ENCODE measurements at places on chromosomes 6 and 20. TPM values are rescaled to one million over a fixed set of nuclear protein-coding genes. Genes with fewer than 3 reads are reported as not detected.

DNA sequence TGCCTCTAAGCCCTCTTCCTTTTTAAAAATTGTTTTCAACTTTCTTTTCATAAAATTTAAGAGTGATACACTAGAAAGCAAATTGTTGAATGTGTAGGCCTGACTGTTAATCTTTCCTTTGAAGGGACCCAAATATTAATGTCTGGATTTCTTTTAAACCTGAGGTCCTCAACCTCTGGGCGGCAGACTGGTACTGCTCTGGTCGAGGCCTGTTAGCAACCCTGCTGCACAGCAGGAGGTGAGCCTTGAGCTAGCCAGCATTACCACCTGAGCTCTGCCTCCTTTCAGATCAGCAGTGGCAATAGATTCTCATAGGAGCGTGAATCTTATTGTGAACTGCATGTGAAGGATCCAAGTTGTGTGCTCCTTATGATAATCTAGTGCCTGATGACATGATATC is 191.2 kb downstream of the MANEA start:
- no peaks in the 10 kb centered on the region for H3K27me3 ChIP-seq
- no peak overlapping the region for H3K27ac ChIP-seq
- no peak for DNase-seq

GRCh38 chr6:112308476-112308875 is 38.7 kb upstream of the RFPL4B start:
- peaks cover 61% of the 10 kb centered on the region for H3K27me3 ChIP-seq
- no peak overlapping the region for H3K27ac ChIP-seq
- no peak overlapping the region for H3K4me3 ChIP-seq
- no peaks in the 10 kb centered on the region for H3K4me1 ChIP-seq
- no peaks in the 10 kb centered on the region for H3K36me3 ChIP-seq

DNA sequence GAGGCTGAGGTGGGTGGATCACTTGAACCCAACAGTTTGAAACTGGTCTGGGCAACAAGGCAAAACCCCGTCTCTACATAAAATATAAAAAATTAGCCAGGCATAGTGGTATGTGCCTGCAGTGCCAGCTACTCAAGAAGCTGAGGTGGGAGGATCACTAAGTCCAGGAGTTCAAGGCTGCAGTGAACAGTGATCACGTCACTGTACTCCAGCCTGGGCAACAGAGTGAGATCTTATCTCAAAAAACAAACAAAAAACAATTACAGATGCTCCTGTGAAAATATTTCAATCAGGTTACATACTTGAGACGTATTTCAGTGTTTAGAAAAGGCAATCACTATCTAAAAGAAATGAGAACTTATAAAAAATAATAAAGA is 33.8 kb downstream of the RANBP9 start:
- peaks cover 47% of the 10 kb centered on the region for H3K36me3 ChIP-seq
- H3K27me3 ChIP-seq, result no peaks in the 10 kb centered on the region
- peaks cover 46% of the 10 kb centered on the region for H3K4me1 ChIP-seq
- no peak for DNase-seq
- H3K27ac ChIP-seq, result no peak overlapping the region

DNA sequence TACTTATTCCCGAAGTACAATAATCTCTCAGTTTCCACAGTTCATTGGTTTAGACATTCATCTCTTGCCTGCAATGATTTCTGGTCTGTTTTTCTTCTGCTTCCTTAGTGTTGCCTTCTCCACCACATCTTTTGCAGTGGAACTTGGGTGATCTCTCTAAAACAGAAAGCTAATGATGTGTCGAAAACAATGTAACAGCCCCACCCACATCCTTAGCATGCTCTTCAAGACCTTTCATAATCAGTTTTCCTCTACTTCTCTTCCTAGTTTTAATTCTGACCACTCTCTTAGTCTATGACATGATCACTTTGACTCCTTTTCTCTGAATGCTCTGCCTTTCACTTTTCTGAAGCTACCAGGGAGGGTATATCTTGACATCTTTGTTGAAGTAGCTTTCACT is 1007.9 kb upstream of the CITED2 start:
- no peaks in the 10 kb centered on the region for H3K4me1 ChIP-seq
- H3K36me3 ChIP-seq, result no peaks in the 10 kb centered on the region
- no peak overlapping the region for H3K4me3 ChIP-seq
- DNase-seq, result no peak
- no peak overlapping the region for H3K27ac ChIP-seq
- no peaks in the 10 kb centered on the region for H3K27me3 ChIP-seq

Gene OVOL2
- not detected for total RNA-seq

Gene ZC2HC1B
- not detected for total RNA-seq

GRCh38 chr6:170269151-170269845 is 21.6 kb downstream of the DLL1 start:
- H3K36me3 ChIP-seq, result no peaks in the 10 kb centered on the region
- peaks cover 22% of the 10 kb centered on the region for H3K27me3 ChIP-seq
- no peak overlapping the region for H3K4me3 ChIP-seq
- no peak for DNase-seq
- peaks cover 26% of the 10 kb centered on the region for H3K4me1 ChIP-seq

- DNase-seq, result no peak
- no peak overlapping the region for H3K27ac ChIP-seq
- H3K4me1 ChIP-seq, result peaks cover 36% of the 10 kb centered on the region
- peaks cover 34% of the 10 kb centered on the region for H3K36me3 ChIP-seq
- no peaks in the 10 kb centered on the region for H3K27me3 ChIP-seq
- H3K4me3 ChIP-seq, result no peak overlapping the region
Measured at GRCh38 chr6:118860880-118861279, 33.1 kb upstream of the ASF1A start.

Gene OR12D3
- total RNA-seq, result not detected

Gene CLIC5
- 2.2 TPM for total RNA-seq

Gene MAD2L1BP
- 44.6 TPM for total RNA-seq

DNA sequence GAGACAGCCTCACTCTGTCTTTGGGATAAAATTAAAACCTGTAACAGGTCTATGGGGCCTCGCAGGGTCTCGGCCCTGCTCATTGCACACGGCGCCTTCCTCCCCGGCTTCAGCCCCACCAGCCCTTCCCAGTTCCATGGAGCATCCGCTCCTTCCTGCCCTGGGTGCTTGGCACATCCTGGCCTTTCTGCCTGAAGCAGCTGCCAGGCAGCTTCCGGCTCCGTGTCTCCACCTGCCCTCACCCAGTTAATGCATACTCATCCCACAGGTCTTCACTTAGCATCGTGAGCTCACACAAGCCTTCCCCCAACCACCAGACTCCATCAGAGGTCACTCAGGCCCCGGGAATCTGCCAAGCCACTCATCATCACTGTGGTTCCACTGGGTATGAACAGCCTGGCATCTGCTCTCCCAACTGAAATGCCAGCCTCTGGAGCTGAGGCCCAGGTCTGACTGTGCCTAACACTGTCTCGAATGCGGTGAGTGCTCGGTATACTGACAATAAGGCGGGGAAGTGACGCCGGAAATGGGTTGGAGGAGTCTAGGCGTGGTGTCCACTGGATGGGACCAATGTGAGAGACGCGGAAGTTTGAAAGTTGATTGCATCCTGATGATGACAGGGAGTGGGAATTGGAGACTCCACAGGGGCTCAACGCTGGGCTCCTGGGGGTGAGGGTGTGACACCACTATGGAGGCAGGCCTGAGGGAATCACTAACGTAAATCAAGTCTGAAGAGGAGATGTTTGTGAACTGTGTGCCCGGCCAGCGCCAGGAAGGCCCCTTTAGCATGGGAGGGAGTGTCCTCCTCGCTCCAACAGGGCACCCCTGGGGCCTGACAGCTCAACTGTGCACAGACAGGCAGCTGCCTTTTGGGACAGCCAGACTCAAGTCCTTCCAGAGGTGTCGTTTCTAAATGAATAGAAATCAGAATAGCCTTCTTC is 245.8 kb downstream of the TTLL2 start:
- no peak for DNase-seq
- no peaks in the 10 kb centered on the region for H3K36me3 ChIP-seq
- no peaks in the 10 kb centered on the region for H3K27me3 ChIP-seq

GRCh38 chr6:38168699-38169098 is 349.2 kb downstream of the ZFAND3 start:
- H3K4me1 ChIP-seq, result no peaks in the 10 kb centered on the region
- H3K4me3 ChIP-seq, result no peak overlapping the region
- H3K27ac ChIP-seq, result no peak overlapping the region
- DNase-seq, result no peak

- H3K36me3 ChIP-seq, result peaks cover 39% of the 10 kb centered on the region
- no peaks in the 10 kb centered on the region for H3K27me3 ChIP-seq
- no peaks in the 10 kb centered on the region for H3K4me1 ChIP-seq
- peak; percentile 43 for DNase-seq
- H3K27ac ChIP-seq, result no peak overlapping the region
Measured at GRCh38 chr20:1171461-1172093, 13.2 kb downstream of the TMEM74B start.

GRCh38 chr20:57250607-57251343 is 15.7 kb downstream of the BMP7 start:
- peaks cover 10% of the 10 kb centered on the region for H3K27me3 ChIP-seq
- no peak overlapping the region for H3K4me3 ChIP-seq
- no peak overlapping the region for H3K27ac ChIP-seq
- peaks cover 10% of the 10 kb centered on the region for H3K4me1 ChIP-seq

GRCh38 chr20:46027245-46027853 is 1.7 kb upstream of the SLC12A5 start:
- peaks cover 46% of the 10 kb centered on the region for H3K27me3 ChIP-seq
- no peak overlapping the region for H3K4me3 ChIP-seq
- H3K27ac ChIP-seq, result no peak overlapping the region
- DNase-seq, result peak; percentile 68
- H3K4me1 ChIP-seq, result peaks cover 11% of the 10 kb centered on the region
- no peaks in the 10 kb centered on the region for H3K36me3 ChIP-seq

Gene KCNG1
- total RNA-seq, result not detected

Gene KIF6
- total RNA-seq, result not detected

- H3K4me1 ChIP-seq, result no peaks in the 10 kb centered on the region
- no peak overlapping the region for H3K4me3 ChIP-seq
- no peaks in the 10 kb centered on the region for H3K36me3 ChIP-seq
- H3K27me3 ChIP-seq, result peaks cover 5% of the 10 kb centered on the region
- no peak for DNase-seq
- no peak overlapping the region for H3K27ac ChIP-seq
Measured at GRCh38 chr20:1933465-1933870, 38.3 kb downstream of the SIRPA start.

DNA sequence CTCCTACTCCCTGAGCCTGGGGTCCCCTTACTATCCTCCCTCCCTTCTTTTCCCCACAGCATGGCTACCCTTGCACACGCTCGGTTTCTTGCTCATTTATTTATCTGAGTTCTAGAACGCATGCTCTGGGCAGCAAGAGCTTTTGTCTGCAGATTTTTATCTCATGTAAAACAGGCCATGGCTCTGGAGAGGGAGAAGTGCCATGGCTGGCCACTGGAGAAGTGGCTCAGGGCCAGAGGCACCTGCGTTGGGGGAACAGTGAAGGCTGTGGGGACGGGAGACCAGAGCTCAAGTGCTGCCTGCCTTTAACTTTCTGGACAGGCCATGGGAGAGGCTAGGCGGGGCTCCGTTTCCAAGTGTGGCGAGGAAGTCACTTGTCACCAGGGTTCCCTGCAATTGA is 177.7 kb upstream of the SULF2 start:
- no peak for DNase-seq
- H3K27ac ChIP-seq, result no peak overlapping the region
- H3K27me3 ChIP-seq, result no peaks in the 10 kb centered on the region
- no peaks in the 10 kb centered on the region for H3K4me1 ChIP-seq

- peaks cover 11% of the 10 kb centered on the region for H3K4me1 ChIP-seq
- peak overlapping the region; percentile 0 for H3K27ac ChIP-seq
- no peaks in the 10 kb centered on the region for H3K36me3 ChIP-seq
Measured at GRCh38 chr6:90610301-90610750, 23.5 kb upstream of the MAP3K7 start.

DNA sequence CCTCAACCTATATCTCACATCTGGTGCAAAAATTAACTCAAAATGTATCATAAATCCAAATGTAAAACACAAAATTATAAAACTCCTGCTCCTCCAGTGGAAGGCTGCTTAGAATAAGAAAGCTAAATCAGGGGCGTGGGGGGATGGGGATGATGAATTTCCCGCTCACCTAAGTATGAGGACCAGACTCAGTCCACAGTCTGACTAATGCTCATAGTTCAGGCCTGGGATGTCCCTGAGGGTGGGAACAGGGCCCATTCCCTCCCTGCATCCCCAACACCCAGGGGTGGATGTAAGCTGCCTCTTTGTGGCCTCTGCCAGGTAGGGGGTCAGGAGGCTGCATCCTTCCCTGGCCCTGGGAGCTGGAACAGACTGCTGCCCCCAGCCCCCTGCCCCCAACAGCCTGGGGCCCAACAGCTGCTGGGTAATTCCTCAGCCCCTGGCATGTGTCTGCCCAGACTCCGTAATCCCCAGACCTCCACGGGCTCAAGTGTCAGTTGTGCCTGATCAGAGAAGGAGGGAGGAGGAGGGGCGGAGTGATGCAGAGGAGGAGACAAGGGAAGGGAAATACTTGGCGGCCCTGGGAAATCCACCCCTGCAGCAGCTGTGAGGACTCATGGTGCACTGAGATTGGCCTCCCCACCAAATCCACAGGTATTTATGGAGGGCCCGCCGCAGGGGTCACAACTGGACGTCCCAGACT is 224.5 kb downstream of the PREX1 start:
- H3K4me1 ChIP-seq, result no peaks in the 10 kb centered on the region
- H3K4me3 ChIP-seq, result no peak overlapping the region
- no peak for DNase-seq

GRCh38 chr20:22071841-22072240 is 366.4 kb downstream of the PAX1 start:
- H3K27me3 ChIP-seq, result no peaks in the 10 kb centered on the region
- no peaks in the 10 kb centered on the region for H3K4me1 ChIP-seq
- no peak overlapping the region for H3K27ac ChIP-seq
- no peaks in the 10 kb centered on the region for H3K36me3 ChIP-seq
- no peak overlapping the region for H3K4me3 ChIP-seq

DNA sequence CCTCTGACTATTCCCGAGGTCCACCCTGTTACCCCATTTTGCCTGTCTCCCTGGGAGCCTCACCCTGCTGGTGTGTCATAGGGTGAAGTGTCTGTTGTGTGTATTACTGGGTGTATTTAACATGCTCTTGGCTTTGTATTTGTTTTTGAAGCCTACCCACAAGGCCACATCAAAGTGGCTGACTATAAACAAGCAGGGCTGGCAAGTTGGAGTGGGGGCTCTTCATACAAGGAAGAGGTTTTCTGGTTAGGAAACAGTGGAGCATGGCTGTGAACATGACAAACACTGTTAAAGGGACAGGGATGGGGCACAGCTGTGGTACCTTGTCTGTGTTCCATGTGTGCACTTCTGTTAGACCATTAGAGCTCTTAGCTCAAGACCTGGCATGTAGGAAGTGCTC is 26.3 kb downstream of the HECA start:
- H3K36me3 ChIP-seq, result peaks cover 39% of the 10 kb centered on the region
- peak; percentile 85 for DNase-seq
- H3K27ac ChIP-seq, result peak overlapping the region; percentile 98
- H3K27me3 ChIP-seq, result no peaks in the 10 kb centered on the region

Data from activated CD8-positive, alpha-beta T cell treated with anti-CD3 and anti-CD28 coated beads, Interleukin-2, amount 10 ng/mL, durations not matched to agents 7 days and 5 days (primary cell).